ENCODE measurements at places on chromosomes 12 and 14. TPM values are rescaled to one million over a fixed set of nuclear protein-coding genes. Genes with fewer than 3 reads are reported as not detected.

Gene TMEM253
- 0.75 TPM for polyA plus RNA-seq

DNA sequence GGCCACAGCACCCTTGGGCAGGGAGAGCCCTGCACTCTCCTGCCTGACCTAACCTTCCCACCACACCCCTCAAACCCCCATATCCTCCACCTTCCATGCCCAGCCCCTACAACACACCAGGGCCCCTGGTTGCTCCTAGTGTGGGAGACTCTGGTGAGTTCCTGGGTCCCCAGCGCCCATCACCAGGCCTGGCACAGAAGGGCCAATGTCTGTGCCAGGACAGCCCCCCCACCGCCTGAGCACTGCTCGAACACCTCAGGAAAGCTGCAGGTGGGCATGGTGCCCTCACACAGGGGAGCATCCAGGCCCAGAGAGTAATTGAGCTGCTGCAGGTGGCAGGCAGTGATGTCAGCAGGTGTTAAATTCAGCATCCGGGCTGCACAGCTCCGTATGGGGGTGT, 15.2 kb downstream of the ADCY6 start:
- no peak for DNase-seq

- DNase-seq, result no peak
Measured at GRCh38 chr12:22231836-22232235, 102.7 kb downstream of the ST8SIA1 start.

Gene PRB2
- not detected for polyA plus RNA-seq

GRCh38 chr12:99977550-99977949, 7.2 kb downstream of the ANKS1B start:
- DNase-seq, result no peak

Gene FIGNL2
- 0.01 TPM for polyA plus RNA-seq

GRCh38 chr12:87518481-87518880, 510.7 kb downstream of the C12orf50 start:
- DNase-seq, result no peak

GRCh38 chr12:93595351-93595750, 22.9 kb downstream of the SOCS2 start:
- no peak for DNase-seq

- no peak for DNase-seq
Measured at GRCh38 chr12:56107242-56107641, 2.9 kb downstream of the PA2G4 start.

DNA sequence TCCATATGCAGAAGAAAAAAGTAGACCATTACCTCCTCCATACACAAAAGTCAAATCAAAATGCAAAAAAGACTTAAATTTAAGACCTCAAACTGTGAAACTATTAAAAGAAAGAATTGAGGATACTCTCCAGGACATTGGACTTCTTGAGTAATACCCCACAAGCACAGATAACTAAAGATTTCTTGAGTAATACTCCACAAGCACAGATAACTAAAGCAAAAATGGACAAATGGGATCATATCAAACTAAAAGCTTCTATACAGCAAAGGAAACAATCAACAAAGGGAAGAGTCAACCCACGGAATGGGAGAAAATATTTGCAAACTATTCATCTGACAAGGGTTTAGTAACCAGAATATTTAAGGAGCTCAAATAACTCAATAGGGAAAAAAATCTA, 427.9 kb downstream of the CCDC91 start:
- no peak for DNase-seq

DNA sequence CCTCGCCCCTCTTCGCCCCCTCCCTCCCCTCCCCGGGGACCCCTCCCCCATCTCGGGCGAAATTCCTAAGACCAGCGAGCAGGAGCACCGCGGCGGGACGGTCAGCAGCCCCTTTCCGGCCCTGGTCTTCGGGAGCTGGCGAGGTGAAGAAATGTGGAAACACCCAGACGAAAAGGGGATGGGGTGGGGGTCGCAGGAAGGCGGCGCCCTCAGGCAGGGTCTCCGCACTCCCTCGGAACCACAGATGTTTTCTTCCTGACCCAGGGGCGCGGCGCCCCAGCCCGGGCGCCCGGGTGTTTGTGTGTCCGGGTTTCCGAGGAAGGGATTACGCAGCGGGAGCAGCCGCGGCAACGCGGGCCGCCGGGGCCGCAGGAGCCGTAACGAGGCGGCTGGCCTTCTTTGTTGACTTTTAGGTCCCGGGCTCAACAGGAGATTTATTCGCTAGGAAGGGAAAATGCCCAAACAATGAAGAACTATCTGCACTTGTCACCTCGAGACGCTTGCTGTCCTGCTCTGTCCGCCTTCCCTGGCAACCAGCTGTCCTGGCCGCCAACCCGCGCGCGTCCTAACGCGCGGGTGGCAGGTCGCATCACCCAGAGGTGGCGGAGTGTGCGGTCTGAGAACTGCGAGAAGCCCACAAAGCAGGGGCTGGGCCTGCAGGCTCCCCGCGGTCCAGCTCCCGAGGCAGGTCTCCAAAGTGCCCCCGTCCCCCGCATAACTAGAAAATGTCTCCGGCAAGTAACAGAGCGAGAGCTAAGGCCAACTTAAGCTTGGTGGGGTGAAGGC, 7.0 kb downstream of the FOXA1 start:
- DNase-seq, result no peak

GRCh38 chr12:9756706-9757105, 4.0 kb downstream of the CD69 start:
- no peak for DNase-seq
